Hindlimb muscle (tissue), 1 donor: ENCODE measurements at places on chromosomes 12 and 14. TPM values are rescaled to one million over a fixed set of nuclear protein-coding genes. Genes with fewer than 3 reads are reported as not detected.

Gene TCL1B
- polyA plus RNA-seq = not detected

Gene TPH2
- polyA plus RNA-seq = not detected

Gene ACTR10
- polyA plus RNA-seq = 65.9 TPM

Gene GPR65
- 0.88 TPM for polyA plus RNA-seq

Gene CLECL1
- polyA plus RNA-seq = 0.31 TPM

Gene FGF23
- polyA plus RNA-seq = not detected

Gene CLEC7A
- 4.2 TPM for polyA plus RNA-seq
